ENCODE measurements at places on chromosomes 3 and 15.

GRCh38 chr15:77819851-77820728, 187.4 kb upstream of the LINGO1 start:
- DNase-seq = peak; percentile 14

- peak; percentile 90 for DNase-seq
Observed at GRCh38 chr3:49799761-49800160, at the start of gene CDHR4. Gene CDHR4 (minus strand): TSS chr3:49799873. CDS start chr3:49799812, 61 bp downstream.

GRCh38 chr15:78213425-78213750, 21.0 kb downstream of the ACSBG1 start:
- DNase-seq = no peak

GRCh38 chr3:53803124-53803815, 42.9 kb downstream of the CHDH start:
- no peak for DNase-seq

GRCh38 chr3:170414202-170414663, 4.4 kb upstream of the CLDN11 start:
- peak; percentile 86 for DNase-seq

DNA sequence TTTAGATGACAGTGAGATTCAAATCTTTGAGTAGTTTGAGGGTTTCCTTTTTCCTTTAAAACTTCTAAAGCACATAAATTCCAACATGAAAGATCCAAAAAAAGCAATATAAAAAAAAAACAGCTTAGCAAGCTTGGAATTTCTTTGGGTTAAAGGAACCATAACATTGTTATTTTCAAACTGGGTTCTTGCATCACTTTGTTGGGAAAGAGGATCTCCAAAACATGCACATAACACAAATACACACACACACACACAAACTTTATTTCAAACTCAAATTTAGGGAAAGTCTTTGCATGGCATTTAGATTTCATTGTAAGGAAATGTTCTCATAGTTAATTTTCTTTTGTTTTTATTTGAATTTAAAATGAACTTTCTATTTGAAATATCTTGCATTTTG, 79.2 kb upstream of the COL8A1 start:
- no peak for DNase-seq

GRCh38 chr3:107654218-107654617, 131.5 kb downstream of the BBX start:
- DNase-seq = no peak

DNA sequence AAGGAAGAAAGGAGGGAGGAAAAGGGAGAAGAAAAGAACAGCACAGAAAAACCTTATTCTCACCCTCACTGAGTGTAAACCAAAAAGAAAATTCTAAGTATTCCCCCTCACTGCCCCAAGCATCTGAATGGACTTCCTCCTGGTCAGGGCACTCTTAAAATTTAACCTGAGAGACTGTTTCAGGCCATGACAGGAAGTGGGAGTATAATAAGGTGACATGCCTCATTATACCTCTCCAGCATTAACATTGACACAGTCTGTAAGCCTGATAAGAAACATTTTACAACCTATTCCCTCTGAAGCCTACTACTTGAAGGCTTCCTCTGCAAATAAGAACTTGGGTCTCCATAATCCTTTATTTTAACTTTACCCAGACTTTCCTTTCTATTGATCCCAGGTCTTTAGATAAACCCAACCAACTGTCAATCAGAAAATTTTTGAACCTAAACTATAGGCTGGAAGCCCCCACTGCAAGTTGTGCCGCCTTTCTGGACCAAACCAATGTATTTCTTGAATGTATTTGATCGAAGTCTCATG, 41.7 kb downstream of the SLCO2A1 start:
- DNase-seq = no peak

GRCh38 chr3:183493296-183494045, 62.0 kb downstream of the KLHL6 start:
- no peak for DNase-seq

GRCh38 chr15:60323322-60323721, 74.5 kb downstream of the ANXA2 start:
- DNase-seq = no peak

DNA sequence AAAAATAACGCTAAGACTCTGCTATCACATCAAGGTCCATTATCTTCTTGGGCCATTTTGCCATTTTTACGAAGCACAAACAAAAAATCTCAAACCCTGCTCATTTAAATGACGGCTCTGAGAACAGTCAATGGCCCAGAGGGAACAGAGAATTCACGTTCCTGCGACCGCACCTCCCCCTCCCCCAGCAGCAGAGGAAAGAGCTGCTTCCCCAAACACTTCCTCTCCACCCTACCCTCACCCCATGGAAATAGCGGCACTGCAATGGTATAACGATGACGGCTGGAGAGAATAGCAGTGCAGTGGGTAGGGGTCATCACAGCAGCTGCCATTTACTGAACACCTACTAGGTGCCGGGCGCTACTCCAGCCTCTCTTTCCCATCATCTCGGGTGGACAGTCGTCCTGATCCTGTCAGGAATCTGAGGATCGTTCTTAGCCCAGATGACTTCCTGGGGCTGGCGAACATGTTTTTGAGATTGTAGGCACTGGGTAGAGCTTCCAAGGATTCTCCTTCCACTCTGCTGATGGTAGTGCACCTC, 113.3 kb downstream of the IQSEC1 start:
- no peak for DNase-seq

GRCh38 chr15:84649706-84650105, 4.4 kb downstream of the WDR73 start:
- DNase-seq = peak; percentile 21

DNA sequence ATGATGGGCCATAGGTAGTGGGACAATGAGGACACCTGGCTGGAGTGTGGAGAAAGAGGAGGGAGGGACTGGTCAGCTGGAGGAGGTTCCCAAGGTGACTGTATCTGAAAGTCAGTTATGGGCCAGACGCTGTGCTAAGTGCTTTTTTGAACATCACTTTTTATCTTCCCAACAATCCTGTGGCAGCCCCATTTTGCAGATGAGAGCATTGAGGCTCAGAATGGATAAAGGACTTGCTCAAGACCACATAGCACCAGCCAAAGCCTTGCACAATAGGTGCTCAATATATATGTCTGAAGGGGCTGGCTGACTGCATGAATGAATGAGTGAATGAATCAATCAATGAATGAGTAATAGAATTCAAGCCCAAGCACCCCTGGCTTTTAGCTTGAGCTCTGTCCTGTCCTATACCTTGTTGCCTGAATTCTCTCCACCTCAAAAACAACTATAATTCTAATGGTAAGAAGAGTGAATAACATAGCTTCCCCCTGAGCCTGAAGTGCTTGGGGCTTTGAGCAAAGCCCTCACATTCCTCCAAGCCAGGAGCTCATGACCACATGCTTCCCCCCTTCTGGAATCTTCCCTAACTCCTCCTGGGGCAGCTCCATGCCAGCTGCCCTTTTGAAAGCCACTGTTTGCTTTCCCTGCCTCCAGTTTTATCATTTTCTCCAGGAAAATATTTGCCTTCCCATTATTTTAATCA, 150.9 kb downstream of the RPLP1 start:
- DNase-seq = no peak

- DNase-seq = no peak
Observed at GRCh38 chr3:149585401-149585726, 72.5 kb downstream of the WWTR1 start.

- no peak for DNase-seq
Observed at GRCh38 chr3:189301479-189301878, 129.7 kb downstream of the TPRG1 start.

- no peak for DNase-seq
Observed at GRCh38 chr3:111244760-111245159, 173.1 kb downstream of the NECTIN3 start.

DNA sequence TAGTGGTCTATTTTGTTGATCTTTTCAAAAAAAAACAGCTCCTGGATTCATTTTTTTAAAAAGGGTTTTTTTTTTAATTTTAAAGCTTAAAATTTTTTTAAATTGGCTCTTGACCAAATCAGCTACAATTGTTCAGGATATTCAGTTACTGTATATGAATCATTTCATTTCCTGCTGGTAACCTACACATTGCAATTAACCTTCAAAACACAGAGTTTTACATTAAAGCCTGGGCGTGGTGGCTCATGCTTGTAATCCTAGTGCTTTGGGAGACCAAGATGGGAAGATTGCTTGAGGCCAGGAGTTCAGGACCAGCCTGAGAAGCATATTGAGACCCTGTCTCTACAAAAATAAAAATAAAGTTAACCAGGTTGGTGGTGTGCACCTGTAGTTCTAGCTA, 163.4 kb downstream of the ALDH1A2 start:
- DNase-seq = no peak

GRCh38 chr3:41138146-41138545, 61.2 kb upstream of the CTNNB1 start:
- no peak for DNase-seq

DNA sequence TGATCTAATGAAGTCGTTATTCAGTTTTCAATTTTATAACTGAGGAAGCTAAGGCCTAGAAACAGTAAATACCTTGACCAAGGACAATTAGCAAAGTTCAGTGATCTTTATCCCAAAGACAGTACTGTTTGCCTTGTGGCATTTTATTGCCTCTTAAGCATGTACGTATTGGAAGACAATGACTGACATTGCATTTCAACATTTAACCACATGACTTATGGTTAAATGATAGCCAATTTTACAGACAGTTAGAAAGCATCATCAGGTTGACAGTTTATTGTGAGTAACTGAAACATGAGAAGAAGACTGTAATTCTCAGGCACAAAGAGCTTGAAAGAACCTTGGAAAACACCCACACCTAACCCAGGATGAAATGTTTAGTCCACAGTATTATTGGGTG, 390.8 kb upstream of the ZNF385D start:
- no peak for DNase-seq

DNA sequence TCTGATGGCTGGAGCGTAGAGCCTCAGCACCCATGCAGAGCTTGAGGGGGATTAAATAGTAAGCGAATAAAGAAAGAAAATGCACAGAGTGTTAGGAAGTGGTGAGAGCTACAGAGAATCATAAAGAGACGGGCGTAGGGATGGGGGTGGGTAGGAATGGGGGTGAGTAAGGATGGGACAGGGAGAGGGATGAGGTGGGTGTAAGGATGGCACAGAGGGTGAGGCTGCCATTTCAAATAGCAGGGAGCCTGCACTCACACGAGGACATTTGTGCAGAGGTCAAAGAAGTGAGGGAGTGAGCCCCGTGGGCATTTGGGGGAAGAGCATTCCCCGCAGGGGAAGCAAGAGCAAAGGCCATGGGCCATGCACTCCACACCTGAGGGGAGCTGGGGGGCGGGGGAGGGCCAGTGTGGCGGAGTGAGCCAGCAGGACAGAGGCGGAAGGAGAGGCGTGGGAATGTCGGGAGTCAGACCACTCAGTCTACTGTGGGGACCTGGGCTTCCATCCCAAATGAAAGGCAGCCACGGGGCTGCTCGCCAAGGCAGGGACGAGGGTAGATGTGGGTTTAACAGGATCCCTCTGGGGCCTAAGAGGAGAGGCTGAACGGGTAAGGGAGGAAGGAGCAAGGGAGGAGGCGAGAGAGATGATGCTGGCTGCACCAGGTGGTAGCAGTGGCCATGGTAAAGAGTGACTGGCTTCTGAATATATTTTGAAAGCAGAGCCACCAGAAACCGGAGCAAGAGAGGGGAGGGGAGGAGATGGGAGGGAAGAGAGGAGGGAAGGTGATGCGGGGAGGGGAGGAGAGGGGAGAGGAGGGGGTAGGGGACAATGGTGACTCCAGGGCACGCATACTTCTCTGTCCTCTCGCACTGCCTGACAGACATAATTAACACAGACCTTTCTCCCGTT, 35.2 kb upstream of the SLC6A6 start:
- no peak for DNase-seq

DNA sequence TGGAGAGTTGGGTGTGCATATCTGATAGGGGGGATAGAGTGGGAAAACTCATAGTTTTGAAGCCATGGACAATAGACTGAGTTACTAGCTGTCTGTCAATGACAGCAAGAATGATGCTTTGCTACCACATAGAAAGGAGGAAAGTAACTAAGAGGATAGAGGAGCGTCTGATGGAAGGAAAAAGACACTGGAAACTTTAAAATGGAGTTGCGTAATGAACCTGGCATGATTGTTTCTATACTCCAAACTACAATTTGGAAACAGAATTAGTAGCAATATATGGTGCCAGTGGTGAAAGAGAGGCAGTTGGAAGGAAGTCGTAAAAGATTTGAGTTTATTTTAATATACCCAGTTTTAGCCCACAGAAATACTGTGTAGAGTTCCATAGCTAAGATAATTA, 163.6 kb downstream of the TUSC7 start:
- no peak for DNase-seq

GRCh38 chr15:51842852-51843737, 13.6 kb downstream of the TMOD3 start:
- DNase-seq = peak; percentile 33

DNA sequence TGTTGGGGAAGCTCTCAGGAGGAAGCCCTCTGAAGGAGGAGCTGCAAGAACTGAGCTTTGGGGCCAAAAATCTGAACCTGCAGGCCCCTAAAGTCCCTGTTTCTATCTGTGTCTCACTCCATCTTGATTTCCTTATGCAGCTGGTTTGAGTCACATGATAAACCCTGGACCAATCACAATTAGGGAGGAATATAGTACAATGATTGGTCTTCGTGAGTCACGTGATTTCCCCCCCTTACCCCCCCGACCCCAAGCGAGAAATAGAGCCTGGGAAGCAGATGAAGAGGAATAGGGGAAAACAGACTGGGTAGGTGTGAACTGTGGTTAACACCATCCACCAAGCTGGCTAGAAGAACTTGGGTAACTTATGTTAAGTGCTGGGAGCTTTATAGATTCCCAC, 12.9 kb downstream of the CRABP1 start:
- DNase-seq = no peak

DNA sequence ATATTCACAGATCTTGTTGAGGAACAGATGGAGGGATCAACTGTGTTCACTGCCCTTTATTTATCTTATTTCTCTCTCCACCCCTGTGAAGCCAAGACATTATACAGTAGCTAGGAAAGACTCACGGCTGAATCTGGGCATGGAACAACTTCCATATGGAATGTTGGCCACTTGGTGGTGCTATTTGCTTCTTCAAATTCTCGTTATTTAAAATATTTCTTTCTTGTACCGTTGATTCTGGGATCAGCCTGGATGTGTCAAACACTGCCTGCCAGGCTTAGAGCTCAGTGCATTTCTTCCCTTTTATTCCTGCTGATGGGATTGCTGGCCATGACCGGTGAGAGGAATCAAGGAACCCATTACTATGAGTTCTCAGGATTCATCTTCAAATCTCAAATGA, 17.5 kb upstream of the GASK1A start:
- peak; percentile 57 for DNase-seq

- no peak for DNase-seq
Observed at GRCh38 chr3:55245351-55245750, 241.8 kb downstream of the WNT5A start.

GRCh38 chr15:96515371-96515770, 184.9 kb downstream of the NR2F2 start:
- DNase-seq = no peak

GRCh38 chr3:117556646-117557407, 847.2 kb downstream of the TUSC7 start:
- DNase-seq = no peak
